ENCODE measurements at places on chromosomes 4 and X.
A peak's percentile ranks its signal among the peaks of the same experiment; 100 is the strongest.

- no peak for DNase-seq
Observed at GRCh38 chr4:55834086-55834795, 14.7 kb downstream of the EXOC1L start.

DNA sequence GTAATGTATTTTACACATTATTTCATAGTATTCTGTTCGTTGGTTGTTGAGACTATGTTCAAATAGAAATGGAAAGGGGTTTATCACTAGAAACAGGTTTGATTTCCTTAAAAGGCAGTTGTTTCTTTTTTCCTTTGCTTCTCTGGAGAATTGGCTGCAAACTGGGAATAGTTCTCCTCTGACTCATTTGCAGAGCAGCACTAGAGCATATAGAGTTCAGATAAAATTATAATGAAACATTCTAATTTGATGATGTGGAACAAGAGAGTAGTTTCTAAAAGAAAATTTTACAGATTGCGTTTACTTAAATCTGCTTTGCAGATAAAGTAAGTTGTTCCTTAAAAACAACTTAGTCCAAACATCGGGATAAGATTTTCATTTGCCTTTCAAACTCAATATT lies 29.7 kb downstream of the SYNPO2 start:
- DNase-seq = no peak

DNA sequence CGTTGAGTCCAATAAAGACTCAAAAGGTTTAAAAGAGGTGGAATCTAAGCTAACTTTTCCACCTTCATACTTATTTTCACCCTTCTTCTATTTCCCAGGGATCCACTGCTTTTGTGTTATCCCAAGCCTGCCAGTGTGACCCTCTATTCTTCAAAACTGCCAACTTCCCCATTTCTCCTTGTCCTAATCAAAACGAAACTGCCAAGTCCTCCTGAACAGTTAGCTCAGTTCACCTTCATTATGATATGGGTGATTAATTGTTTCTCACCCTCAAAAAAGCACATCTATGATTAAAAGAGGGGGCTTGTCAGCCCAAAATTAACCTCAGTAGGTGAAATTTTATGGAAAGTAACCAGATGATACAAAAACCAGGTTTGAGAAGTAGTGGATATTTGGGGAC lies 108.4 kb downstream of the GUCY2F start:
- DNase-seq = no peak

GRCh38 chr4:52244848-52245247 lies 193.7 kb downstream of the SPATA18 start:
- DNase-seq = peak; percentile 10

DNA sequence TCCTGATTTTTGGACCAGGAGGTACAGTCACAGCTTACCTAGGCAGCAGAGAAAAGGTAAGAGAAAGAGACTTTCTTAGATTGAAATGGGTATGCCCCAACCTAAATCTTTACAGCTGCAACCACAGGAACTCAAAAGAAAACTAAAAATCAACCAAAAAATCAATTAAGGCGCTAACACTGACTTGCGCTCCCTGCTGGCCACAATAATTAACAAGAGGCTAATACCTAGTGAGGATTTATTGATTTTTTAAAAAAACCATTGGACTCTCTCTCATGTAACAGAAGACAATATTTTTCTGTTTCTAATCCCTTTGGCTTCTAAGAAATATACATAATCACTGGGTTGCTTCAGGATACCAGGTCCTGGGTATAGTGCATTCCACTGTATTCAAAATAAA lies 153.9 kb upstream of the TENM3 start:
- DNase-seq = no peak

- DNase-seq = no peak
Observed at GRCh38 chr4:98506462-98507132, 151.8 kb downstream of the TSPAN5 start.

DNA sequence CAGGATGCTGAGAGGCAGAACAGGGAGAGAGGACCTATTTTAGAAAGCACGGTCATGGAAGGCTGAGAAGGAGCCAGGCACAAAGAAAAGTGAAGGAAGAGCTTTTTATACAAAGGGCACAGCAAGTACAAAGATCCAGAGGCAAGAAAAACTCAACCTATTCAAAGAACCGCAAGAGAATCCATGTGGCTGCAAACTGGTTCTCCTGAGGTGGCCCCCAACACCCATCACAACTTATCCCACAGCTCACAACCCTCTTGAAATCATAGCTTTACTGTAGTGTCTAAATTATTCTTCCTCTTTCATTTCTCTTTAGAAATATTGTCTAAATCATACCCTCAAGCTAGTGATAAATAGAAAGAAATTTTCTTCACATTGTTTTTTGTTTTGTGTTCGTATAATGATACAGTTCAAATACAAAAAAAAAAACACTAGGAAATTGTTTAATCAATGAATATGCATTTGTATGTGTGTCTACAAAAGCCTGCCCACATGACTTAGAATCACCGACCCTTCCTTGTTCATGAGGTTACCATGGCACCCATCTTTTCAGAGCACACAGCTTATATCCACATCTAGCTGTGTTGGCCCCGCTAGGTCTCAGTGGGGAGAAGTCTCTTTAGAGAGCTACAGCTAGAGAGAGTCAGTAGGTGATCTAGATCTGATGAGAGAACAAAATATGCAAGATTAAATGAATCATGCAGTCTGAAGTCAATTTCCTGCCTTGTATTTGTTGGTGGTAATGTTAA lies 126.9 kb upstream of the DCLK2 start:
- DNase-seq = no peak

DNA sequence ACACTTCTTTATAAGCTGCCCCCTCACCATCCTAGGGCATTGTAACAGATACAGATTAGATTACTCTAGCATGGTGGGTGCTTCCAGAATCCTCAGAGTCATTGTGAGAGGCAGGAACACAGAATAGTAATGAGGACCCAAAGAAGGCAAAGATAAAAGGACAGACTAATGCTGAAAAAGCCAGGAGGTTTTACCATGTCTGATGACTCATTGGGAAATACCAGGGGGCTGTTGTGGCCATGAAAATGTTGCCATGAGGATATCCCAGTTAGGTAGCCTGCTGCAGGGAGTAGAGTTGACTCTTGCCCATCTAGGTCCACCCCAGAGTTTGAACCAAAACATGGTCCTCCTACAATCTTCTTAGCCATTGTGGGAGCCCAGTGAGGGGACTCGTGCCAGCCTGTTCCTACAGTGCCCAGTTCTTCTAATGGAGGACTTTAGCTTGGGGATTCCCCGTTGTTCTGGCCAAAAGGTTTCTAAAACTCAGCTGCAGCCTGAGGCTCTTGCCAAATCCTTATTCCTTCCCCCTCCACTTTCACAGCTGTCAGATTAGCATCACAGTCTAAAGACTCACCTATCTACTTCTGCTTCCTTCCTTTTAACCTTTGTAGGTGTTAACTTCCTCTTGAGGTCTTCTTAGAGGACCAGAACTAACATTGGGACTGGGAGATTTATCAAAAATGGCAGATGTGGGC lies 586.0 kb upstream of the AADAT start:
- DNase-seq = no peak

- no peak for DNase-seq
Observed at GRCh38 chrX:5876984-5877596, 351.6 kb downstream of the NLGN4X start.

GRCh38 chr4:158002173-158002572 lies 170.7 kb downstream of the GASK1B start:
- DNase-seq = no peak

GRCh38 chr4:51842167-51842553 lies 793 bp upstream of the DCUN1D4 start:
- DNase-seq = no peak

DNA sequence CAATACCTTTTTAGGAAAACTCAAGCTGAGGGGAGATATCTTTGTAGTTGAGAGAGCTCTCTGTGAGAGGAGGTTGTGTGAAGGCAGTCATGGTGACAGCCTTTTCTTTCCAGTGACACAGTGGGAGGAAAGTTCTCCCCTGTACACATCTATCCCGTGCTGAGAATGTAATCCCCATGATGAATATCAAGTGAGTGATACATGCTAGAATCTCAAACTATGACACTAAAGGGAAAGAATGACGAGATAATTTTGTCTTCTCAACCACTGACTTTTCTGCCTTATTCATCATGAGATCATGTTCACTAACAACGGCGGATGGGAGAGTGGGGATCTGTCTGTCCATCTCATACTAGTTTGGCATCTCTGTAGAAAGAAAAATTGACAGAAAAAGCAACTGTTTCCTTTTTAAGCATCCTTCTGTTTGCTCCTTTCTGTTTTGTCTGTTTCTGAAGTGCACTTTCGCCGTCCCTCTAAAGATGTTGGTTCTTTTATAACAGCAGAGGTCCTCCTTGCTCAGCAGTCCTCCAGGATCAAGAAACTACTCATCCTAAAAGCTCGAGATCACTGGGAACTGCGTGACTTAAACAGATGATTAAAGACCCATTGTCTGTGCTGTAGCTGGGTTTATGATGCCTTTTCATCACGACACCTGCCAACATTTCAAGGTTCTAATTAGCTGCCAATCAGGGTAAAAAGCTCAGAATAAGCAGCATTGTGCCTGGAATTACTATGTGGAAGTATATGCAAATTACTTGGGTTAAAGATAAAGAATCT lies 137.6 kb downstream of the DCK start:
- DNase-seq = no peak

GRCh38 chrX:110086916-110087484 lies 84.1 kb downstream of the TMEM164 start:
- DNase-seq = no peak

DNA sequence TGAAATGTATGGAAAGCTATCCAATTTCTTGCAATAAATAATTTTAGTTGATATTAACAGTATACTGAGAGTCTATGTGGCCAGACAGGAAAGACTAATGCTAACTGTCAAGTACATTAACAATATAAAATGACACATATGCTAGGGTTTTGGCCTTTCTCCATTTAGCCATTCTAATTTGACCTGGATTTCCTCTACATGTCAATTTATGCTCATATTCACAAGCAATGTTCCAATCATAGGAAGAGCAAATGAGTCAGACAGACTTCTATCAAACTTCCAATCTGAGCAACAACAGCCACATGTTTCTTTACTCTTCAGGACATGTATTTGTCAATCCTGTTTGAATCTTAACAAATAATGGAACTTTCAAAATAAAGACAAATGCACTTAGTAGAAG lies 53.6 kb downstream of the CORIN start:
- DNase-seq = no peak

DNA sequence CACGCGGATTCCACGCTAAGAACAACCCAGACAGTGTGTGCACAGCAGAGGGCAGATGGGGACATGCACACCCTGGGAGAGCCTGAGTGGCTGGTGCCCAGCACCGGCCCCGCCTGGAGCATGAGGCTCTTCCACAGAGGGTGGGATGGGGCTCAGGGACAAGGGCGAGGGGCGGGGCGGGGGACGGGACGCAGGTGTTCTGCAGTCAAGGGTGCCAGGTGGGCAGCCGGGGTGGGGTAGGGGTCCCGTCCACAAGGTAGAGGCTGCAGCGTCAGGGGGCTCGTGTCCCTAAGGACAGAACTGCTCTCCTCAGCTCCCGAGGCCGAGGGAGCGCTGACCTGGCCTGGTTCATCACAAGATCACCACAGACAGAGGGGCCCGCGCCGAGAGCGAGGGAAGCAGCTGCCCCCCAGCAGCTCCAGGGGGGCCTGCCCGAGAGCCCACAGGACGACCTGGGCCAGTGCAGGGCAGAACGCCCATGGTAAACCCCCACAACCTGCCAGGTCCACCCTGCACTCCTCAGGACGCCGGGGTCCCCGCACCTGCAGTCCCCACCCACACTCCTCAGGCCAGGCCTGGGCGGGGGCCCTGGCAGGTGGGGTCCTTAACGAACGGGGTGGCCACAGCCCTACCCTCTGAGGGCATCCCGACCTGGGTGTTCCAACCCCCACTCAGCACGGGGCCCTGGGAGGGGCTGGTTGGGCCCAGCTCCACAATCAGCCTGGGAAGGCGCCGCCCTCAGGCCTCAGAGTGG lies 26.7 kb downstream of the CTBP1 start:
- DNase-seq = no peak

DNA sequence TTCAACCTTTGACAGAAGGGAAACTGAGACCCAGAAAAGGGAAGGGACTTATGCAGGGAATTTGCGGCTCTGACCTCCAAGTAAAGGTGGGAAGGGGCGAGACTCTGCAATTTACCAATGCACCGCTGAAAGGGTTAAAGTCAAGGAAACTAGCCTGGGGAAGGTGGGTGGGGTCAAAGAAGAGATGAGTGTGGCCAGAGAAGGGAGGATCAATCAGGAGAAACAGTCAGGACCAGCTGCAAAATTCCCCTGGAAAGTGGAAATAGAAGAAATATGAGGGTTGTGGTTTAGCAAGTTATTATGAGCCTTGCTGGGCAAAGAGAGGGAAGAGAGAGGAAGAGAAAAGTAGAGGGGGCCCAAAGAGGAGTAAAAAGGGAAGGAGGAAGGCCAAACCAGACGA lies 30.5 kb downstream of the STARD8 start:
- no peak for DNase-seq

GRCh38 chrX:31228909-31229308 lies 157.1 kb upstream of the FTHL17 start:
- no peak for DNase-seq

GRCh38 chr4:8438743-8439142 lies 1.8 kb downstream of the ACOX3 start:
- no peak for DNase-seq

DNA sequence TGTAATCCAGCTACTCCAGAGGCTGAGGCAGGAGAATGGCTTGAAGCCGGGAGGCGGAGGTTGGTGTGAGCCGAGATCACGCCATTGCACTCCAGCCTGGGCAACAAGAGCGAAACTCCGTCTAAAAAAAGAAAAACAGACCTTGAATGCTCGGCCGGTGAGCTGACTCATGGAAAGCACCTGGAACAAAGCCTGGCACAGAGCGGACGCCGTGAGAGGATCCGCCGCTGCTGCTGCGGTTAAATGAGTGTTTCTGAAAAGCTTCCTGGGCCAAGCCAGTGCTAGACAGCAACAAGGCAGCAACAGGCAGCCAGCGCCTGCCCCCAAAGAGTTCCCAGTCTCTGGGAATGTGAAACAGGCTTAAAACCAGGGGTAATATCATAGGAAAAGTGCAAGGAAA lies 186.4 kb downstream of the AFAP1 start:
- no peak for DNase-seq

DNA sequence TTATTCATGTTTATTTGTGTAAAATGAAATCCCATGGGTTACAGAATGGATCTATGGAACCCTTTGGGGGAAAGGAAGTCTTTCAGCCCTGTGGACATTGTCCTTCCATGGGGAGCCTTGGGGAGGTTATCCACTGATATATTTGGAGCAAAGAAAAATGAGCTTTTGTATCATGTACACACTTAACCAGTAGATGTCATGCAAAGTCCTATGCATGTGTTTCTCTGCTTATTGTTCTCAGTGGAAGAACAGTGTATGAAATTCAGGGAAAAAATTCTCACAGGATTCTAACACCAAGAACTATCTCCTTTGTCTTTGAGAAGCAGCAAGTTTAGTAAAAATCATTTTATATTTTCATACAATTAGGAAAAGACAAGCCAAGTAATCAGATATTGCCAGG lies 105.3 kb downstream of the DTHD1 start:
- no peak for DNase-seq

DNA sequence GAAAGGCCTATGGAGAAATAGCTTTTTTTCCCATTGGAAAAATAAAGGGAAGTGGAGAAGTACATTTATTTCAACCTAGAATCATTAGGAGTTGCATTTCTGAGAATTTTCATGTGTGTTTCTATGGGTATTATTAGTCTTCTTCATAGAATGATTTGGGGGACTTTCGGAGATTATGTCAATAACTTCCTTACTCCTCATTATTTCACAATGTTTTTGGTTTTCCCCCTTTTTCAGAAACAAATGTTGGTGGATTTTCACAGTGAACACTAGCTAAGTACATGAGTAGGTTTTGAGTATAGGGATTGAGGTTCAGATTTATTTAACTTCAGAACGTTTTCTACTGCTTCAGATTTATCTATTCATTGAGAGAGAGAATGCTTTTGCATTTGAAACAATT lies 54.0 kb downstream of the SH3BGRL start:
- no peak for DNase-seq

- DNase-seq = peak; percentile 58
Observed at GRCh38 chrX:46758956-46759644, at the start of gene SLC9A7. Gene SLC9A7 (minus strand): TSS chrX:46759118. CDS start chrX:46759029, 89 bp downstream.

Data from NCI-H1417 treated with DMSO at 0.1 percent for 48 hours (cell line).